ENCODE measurements at places on chromosomes 5 and 9. TPM values are rescaled to one million over a fixed set of nuclear protein-coding genes. Genes with fewer than 3 reads are reported as not detected.

DNA sequence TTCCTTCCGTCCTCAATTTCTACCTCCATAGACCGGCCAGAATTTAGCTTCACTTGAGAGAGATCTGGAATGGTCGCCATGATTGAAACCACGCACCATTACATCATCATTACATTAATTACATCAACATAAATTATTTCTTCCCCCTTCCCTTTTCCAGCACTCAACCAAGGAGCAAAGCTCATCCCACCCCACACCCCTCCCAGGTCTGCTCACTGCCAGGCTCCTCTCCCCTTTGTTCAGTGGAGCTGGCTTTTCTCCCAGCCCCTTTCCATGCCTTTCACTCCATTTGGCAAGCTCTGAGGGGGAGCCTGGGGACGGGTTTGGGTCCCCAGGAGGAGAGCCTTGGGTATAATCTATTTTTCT is 8.4 kb downstream of the RACK1 start:
- no peak for DNase-seq

DNA sequence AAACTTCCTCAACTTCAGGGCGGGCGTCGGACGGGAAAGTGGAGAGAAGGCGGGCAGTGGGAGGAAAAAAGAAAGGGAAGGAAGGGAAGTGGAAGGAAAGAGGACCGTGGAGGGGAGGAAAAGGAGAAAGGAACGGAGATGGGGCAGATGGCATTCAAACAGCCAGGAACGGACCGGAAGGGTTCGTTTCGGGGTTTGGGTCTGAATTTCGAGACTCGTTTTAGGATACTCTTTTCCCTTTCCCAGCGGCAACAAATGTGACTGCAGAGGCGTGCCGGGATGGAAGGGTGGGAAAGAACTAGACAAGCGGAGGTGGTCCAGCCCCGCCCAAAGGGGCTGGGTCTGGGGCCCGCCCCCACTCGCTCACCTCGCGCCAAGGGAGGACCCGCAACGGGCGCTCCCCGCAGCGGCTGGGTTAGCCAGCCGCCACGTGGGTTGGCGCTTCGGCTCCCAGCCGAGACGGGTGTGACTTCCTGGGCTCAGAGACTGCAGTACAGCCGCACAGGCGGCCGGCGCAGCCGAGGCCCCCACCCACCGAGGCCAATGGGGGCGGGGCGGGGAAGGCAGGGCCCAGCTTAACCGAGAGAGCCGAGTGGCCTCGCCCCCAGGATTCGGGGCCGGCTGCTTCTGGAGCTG is 2.7 kb downstream of the VCAN start:
- DNase-seq = peak; percentile 61

GRCh38 chr5:5359618-5360017 is 62.9 kb upstream of the ICE1 start:
- DNase-seq = no peak

DNA sequence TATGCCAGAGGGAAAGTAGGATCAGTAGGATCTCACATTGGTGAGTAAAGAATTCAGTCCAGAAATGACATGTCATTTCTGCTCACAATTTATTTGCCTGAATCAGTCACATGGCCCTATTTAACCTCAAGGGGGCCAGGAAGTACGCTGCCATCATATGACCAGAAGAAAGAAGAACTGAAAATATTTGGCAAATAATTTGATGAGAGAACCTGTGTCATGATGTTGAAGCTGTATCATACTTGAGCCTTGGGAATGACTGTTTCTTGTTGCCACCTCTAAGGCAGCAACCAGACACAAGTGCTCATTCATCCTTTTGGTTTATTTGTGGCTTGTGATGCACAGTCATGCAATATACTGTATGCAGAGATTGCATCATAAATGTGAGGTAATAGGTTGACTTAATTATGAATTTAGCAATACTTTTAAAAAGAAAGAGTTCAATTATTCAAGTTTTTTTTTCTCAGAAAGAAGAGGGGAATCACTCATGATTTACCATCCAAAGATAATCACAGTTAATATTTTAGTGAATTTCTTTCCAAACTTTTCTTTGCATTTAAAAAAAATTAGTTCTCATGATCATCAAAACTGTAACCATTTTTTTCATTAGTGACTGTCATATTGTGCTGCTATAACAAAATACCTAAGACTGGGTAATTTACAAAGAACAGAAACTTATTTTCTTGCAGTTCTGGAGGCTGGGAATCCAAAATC is 8.2 kb upstream of the ZFYVE16 start:
- peak; percentile 45 for DNase-seq

The SPATA31D3 gene
- not detected for polyA plus RNA-seq

GRCh38 chr9:99374793-99375192 is 152.7 kb downstream of the SEC61B start:
- DNase-seq = no peak

The LECT2 gene
- polyA plus RNA-seq = not detected

DNA sequence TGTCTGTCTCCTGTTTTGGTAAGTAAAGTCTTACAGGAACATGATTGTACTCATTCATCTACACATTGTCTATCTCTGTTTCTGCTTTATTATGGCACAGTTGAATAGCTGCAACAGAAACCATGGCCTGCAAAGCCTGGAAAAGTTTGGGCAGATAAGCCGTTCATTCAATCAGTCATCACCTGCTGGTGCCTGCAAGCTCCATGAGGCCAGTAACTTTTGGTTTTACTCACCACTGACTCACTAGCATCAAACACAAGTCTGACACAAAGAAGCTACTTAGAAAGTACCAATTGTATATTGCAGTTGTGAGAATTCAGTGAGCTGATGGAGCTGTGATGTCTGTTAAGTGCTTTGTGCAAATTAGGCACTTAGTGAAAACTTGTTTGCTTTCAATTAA is 373.6 kb upstream of the SGCD start:
- no peak for DNase-seq

DNA sequence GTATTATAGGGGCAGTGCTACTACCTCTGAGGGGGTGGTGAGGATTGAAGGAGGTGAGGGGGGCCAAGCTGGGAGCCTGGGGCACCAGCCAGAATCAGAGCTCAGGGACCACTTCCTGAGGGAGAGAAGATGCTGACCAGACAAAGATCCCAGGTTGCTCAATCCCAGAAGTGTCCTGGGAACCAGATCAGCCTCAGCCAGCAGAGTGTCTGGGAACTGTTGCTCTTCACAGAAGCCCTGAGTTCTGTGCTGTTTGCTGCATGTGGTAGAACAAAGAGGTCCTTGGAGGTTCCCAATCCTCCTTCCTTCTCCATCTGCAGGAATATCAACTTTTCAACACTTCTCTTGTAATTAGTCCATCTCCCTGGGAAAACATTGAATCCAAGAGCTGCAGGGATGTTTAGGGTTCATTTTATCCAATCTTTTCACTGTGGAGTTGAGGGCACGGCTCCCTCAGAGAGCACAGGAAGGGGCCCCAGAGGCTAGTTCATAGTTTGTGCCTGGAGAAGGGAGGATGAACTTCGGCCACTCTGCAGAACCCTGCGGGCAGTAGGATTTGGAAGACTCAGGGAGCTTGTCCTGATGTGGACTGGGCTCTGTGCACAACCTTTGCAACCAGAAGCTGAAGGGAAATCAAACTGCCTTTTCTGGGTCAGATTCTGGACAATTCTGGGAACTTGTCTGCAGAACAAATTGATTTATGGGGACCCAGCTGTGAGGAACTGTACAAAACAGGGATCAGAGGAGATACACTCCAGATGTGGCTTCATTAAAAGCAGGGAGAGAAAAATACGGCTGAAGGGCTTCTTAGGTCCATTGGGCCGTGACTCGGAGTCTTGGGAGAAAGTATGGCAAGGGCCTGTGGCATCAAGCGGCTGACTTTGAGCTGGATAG is 57.1 kb downstream of the GALNT12 start:
- DNase-seq = no peak

DNA sequence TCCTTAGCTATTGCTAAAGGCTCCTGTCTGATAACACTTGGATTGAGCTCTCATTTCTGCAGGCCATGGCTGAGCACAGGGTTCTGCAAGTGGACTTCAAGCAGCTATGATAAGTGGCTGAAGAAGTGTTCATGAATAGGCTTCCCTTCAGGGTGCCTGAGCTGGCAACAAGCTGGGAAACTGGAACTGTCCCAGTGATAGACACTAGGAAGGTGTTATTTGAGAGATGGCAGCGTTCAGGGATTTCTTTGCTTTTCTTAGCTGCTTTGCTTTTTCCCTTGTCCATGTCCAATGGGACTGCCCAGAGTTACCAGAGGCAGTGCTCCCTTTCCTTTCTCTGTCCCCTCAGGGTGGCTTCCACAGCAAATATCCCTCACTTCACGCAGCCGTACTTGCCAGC is 75.8 kb downstream of the INIP start:
- no peak for DNase-seq

DNA sequence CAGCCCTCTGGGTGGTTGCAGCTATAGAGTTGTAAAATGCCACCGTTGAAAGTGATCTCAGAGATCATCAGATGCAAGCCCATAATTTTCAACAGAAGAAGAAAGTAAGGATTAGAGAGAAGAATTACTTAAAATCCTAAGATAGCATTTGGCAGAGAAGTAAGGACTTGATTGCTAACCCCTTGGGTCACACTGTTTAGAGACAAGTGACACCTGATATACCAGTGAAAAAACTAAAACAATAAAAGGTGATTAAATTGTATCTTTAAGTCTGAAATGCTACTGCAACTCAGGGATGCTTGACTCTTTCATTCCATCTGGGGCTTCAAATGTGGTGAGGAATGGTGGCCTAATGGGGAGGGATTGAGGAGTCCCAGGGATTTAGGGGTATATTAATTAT is 280.9 kb upstream of the PANK3 start:
- no peak for DNase-seq

GRCh38 chr9:116212986-116213692 is 59.5 kb downstream of the PAPPA start:
- DNase-seq = no peak

GRCh38 chr9:113475992-113476391 is 12.5 kb downstream of the RGS3 start:
- no peak for DNase-seq

DNA sequence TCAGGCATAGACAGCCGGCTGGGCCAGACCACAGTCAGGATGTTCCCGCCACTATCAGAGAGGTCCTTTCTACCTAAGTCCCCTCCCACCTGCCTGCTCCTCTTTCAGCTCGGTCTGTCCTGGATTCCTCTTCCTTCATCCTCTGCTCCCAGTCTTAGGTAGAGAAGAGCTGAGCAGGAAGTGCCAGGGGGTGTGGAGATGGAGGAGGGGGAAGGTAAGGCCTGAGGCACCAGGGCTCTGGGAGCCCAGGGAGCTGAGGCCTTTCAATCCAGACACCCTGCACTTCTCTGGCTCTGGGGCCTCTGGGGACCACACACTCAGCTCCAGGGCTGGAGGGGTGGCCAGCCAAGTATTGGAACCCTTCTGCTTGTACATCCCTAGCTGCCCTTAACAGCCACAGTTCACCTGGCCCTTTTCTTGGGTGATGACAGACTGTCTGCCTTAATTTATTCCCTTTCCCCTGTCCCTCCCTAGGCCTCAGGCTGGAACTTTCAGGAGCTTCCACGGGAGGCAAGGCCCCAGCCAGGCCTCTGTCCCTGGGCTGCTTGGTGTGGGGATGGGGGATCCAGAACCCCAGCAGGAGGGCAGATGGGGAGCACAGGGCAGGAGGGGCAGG is 15.6 kb downstream of the IRF1 start:
- DNase-seq = no peak

GRCh38 chr5:154881986-154882385 is 23.6 kb downstream of the CNOT8 start:
- no peak for DNase-seq

The FLT4 gene
- 2.6 TPM for polyA plus RNA-seq

GRCh38 chr9:115369322-115369957 is 251.5 kb upstream of the TNC start:
- peak; percentile 44 for DNase-seq

DNA sequence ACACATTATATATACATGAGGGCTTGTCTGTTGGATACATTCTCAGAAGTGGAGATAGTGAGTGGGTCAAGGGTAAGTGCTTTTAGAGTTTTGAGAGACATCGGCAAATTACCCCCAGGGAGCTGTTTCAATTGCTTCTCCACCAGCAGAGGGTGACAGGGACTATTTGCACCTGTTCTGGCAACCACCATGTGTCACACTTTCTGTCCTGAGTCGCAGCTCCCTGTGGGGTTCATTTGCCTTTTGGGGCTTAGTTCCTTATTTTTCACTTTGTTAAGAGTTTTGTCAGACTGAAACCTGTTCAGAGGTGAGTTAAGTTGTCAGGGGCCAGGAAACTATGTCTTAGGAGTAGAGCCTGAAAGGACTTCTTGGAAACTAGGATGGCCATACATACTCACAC is 20.1 kb upstream of the SLC36A1 start:
- DNase-seq = no peak

GRCh38 chr9:6887051-6887450 is 129.3 kb downstream of the KDM4C start:
- DNase-seq = no peak

The ASS1 gene
- polyA plus RNA-seq = 11.8 TPM

The HACD4 gene
- 1.8 TPM for polyA plus RNA-seq

DNA sequence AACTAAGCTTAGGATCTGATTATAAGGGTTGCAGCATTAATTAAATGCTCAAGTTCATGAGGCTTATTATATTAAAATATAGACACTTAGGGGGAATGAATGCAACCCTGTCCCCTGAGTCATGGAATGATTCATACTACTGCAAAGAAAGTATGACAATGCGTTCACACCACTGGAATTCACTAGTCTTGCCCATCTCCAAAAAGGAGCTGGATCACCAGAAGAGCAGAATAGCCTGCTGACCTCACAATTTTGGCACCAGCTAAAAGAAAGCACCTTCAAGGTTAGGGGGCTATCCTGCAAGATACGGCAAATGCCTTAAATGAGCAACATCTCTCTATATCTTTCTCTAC is 32.0 kb upstream of the TMED7 start:
- DNase-seq = peak; percentile 38

DNA sequence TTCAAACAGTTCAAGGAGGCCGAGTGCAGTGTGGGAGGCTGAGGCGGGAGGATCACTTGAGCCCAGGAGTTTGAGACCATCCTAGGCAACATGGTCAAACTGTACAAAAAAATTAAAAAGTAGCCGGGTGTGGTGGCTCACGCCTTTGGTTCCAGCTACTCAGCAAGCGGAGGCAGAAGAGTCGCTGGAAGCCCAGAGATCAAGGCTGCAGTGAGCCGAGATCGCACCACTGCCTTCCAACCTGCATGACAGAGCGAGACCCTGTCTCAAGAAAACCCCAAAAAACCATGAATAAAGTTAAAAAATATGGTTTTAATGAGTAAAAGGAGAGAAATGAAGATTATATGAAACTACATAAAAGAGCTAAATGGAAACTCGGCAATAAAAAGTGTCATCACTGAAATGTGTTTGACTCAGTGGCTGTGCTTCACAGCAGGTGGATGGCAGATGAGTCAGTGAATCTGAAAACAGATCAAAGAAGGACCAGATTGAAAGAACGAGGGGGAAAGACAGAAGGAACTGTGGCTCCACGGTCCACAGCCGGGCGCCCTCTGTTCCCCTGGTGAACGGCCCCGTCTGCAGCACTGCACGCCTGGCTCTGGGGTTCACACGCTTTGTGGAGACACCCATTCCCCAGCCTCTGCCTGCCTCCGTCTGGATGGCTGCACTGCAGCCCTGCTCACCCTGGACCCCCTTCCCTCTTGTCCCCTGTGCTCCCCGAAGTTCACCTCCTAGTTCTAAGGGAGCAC is 25.1 kb downstream of the EXD3 start:
- no peak for DNase-seq
